ENCODE measurements at places on chromosomes 5 and 9.

DNA sequence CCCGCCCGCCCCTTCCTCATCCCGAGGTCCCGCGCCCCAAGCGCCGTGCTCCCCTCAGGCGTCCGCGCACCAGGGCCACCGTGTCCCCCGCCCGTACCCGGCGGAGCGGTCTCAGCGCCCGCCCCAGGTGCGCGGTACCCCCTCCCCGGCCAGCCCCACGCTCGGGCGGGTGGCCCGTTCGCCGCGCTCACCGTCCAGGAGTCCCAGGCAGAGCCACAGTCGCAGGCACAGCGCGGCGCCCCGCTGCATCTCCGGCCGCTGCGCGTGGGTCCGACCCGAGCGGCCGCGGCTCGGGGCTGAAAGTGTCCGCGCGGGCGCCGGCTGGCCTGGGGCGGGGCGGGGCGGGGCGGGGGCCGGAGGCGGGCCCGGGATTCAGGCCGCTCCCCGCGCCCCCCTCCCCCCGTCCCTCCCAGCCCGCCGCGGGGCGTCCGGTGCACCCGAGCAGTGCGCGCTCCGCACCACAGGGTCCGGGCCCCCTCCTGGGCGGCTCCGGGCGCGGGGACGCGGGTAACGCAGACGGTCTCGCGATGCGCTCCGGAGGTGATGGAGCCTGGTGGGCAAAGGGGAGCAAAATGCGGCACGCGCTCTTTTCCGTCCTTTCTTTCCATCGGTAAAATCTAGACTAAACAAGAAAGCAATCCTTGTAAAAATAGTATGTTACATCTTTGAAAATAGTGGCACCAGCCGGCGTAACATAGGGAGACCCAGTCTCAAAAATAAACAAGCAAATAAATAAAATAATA, at the start of gene FLT4:
Gene FLT4, minus strand, starts transcription at position 304 of the 743 bp plus-strand sequence. Its CDS starts 55 bp downstream, at position 249.
- no peaks in the 10 kb centered on the region for H3K36me3 ChIP-seq
- no peaks in the 10 kb centered on the region for H3K27me3 ChIP-seq
- DNase-seq, result no peak
- H3K4me1 ChIP-seq, result no peaks in the 10 kb centered on the region

- no peaks in the 10 kb centered on the region for H3K36me3 ChIP-seq
- H3K4me3 ChIP-seq, result no peak overlapping the region
- H3K27me3 ChIP-seq, result no peaks in the 10 kb centered on the region
- peaks cover 43% of the 10 kb centered on the region for H3K4me1 ChIP-seq
Observed at GRCh38 chr5:171952021-171952420, 54.4 kb downstream of the FBXW11 start.

DNA sequence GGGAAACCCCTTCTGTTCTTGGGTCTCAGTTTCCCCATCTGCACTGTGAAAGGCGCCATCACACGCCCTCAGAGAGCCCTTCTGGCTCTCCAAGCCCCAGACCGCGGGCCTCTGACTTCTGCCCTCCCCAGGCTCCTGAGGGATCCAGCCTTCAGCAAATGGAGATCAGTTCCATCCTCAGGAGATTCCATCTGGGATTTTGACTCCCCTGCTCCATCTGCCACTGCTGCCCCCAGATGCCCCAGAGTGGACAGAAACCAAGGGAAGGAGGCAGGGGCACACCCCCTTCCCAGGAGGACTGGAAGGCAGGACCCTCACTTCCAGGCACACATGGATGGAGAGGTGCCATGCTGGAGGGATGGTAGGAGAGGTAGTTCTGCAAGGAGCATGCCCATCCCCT, 18.7 kb upstream of the RPS14 start:
- H3K36me3 ChIP-seq, result no peaks in the 10 kb centered on the region
- no peak for DNase-seq
- no peak overlapping the region for H3K4me3 ChIP-seq

- 0 out of 2 replicates have a peak, but pooled peaks cover 5% of the 10 kb centered on the region for H3K36me3 ChIP-seq
- H3K27me3 ChIP-seq, result no peaks in the 10 kb centered on the region
- H3K4me1 ChIP-seq, result peaks cover 20% of the 10 kb centered on the region
- H3K27ac ChIP-seq, result no peak overlapping the region
- no peak for DNase-seq
Observed at GRCh38 chr5:180807654-180808414, 5.2 kb upstream of the MGAT1 start.

GRCh38 chr5:63822614-63823013, 139.6 kb downstream of the HTR1A start:
- no peaks in the 10 kb centered on the region for H3K36me3 ChIP-seq
- no peaks in the 10 kb centered on the region for H3K27me3 ChIP-seq
- H3K27ac ChIP-seq, result no peak overlapping the region
- DNase-seq, result no peak
- no peaks in the 10 kb centered on the region for H3K4me1 ChIP-seq

- no peaks in the 10 kb centered on the region for H3K4me1 ChIP-seq
- H3K27ac ChIP-seq, result no peak overlapping the region
- H3K27me3 ChIP-seq, result peaks cover 15% of the 10 kb centered on the region
- DNase-seq, result no peak
Observed at GRCh38 chr9:14346811-14347405, 33.0 kb upstream of the NFIB start.

DNA sequence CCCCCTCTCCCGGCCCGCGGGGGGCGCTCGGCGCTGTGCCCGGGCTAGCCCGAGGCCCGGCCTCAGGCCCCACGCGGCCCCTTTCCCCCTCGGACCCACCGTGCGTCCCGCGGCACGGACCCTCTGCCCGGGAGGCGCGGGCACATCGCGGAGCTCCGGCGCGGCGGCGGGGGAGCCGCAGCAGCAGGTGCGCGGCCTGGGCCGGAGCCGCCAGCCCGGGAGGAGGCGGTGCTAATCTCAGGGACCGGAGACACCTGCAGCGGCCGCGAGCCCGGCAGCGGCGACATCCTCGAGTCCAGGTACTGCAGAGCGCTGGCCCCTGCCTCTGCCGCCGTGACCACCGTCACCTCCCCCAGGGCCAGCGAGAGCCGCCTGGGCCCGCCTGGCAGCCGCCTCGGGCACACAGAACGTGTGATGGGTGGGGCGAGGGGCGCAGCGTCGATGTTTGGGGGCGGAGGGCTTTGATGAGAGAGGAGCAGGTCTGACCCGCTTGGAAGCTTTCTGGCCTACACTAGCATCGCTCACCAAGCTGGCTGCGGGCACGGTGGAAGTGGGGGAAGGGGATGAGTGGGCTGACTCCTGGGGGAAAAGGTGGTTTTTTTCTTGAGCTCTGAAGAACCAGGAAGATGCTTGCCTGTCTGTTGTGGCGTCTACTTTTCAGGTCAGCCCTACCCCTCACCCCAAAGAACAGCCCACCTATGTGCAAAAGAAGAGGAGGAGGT, 524 bp downstream of the CYFIP2 start:
- no peaks in the 10 kb centered on the region for H3K36me3 ChIP-seq
- peaks cover 19% of the 10 kb centered on the region for H3K4me1 ChIP-seq
- H3K4me3 ChIP-seq, result peak overlapping the region; percentile 58

DNA sequence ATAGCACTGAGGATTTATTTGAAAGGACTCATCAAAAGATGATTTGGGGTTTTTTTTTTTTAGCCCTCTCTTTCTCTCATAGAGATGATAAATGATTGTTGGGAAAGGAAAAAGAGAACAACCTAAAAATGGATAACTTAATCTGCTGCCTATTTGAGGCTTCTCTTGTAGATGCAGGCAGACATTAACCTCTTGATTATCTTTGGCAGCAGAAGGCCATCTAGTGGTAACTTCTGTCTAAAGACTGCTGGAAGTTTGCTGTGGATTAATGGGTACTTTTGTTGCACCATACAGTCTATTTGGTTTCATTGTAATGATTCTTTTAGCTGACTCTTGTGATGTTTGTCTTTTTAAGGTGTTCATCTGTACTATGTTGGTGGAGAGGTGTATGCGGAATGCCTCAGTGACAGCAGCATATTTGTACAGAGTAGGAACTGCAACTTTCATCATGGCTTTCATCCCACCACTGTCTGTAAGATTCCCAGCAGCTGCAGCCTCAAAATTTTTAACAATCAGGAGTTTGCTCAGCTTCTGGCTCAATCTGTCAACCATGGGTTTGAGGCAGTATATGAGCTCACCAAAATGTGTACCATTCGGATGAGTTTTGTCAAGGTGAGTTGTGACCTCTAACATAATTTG, 18.8 kb downstream of the SMIM32 start:
- no peaks in the 10 kb centered on the region for H3K4me1 ChIP-seq
- H3K27me3 ChIP-seq, result no peaks in the 10 kb centered on the region
- DNase-seq, result peak; percentile 15
- no peak overlapping the region for H3K27ac ChIP-seq

DNA sequence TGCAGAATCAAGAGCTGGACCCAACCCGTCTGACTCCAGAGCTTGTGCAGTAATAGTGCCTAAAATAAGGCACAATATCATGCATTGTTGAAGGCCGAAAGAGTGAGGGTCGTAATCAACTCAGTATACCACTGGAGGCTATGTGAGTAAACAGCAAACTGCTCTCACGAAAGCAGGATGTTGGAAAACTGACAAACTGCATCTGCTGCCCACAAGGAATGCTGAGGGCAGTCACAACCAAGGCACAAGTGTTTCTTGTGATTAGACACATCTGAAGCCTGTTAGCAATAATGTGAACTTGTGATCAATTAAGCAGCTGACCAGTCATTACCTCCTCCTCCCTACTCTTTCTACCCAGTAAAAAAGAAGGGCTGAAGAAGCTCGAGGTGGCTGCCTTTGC, 48.8 kb downstream of the TRPM3 start:
- no peaks in the 10 kb centered on the region for H3K4me1 ChIP-seq
- no peaks in the 10 kb centered on the region for H3K36me3 ChIP-seq
- no peak overlapping the region for H3K4me3 ChIP-seq
- no peak overlapping the region for H3K27ac ChIP-seq
- no peak for DNase-seq

DNA sequence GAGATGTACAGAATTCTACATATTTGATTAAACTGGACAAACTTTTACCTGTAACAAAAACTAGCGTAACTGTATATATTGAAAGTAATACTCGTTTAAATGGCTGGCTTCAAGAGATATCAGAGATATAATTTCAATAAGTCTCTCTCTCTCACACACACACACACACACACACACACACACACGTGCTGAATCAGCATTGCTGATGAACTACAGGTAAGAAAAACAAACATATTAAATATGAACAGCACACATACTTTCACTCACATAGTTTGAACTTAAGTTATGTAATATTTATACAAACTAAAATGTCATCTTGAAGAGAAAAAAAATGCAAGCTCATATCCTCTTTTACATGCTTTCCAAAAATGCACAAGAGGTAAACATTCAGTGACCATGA, 145.4 kb downstream of the BNC2 start:
- H3K4me3 ChIP-seq, result no peak overlapping the region
- H3K36me3 ChIP-seq, result no peaks in the 10 kb centered on the region
- H3K27ac ChIP-seq, result no peak overlapping the region
- no peak for DNase-seq
- H3K4me1 ChIP-seq, result no peaks in the 10 kb centered on the region

DNA sequence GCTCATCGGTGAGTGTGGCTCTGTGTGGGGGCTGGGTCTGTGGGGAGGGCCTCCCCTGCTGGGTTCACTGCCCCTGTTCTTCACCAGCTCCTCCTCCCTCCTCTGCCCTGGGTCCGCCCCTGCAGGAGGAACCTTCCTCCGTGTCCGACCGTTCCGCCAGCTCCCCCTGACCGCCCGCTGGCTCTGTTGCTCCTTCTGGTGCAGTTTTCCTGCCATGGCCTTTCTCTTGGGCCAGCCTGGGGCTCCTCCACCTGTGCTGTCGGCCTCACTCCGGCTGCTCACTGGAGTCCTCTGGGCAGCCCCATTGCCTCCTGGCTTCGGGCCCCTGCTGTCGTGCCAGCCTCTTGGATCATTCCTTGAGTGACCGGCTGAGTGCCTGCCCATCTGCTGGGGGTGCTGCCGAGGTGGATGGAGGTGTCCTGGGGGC, 12.3 kb downstream of the RNU6ATAC start:
- no peak overlapping the region for H3K27ac ChIP-seq
- no peak for DNase-seq
- no peak overlapping the region for H3K4me3 ChIP-seq
- H3K27me3 ChIP-seq, result no peaks in the 10 kb centered on the region

- no peaks in the 10 kb centered on the region for H3K4me1 ChIP-seq
- no peak overlapping the region for H3K27ac ChIP-seq
- H3K36me3 ChIP-seq, result no peaks in the 10 kb centered on the region
- no peaks in the 10 kb centered on the region for H3K27me3 ChIP-seq
Observed at GRCh38 chr9:95488954-95489353, 27.8 kb downstream of the PTCH1 start.

DNA sequence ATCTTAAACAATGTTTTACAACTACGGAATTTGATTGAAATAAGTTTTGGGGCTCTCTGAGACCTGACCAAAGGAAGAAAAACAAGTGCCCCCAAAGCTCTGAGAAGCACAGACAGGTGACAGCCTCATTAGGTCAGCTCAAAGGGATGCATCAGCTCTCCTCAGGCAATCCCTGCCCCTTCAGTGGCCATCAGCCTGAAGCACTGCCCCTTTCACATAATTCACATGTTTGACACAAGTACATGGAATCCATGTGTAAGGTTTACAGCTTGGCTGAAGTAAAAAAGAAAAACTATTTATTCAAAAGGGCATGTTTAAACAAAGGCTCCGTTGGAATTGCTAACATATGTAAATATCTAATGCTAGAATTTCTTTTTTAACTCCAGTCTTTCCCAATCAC, 56.3 kb downstream of the TSSK1B start:
- H3K36me3 ChIP-seq, result no peaks in the 10 kb centered on the region
- no peak overlapping the region for H3K4me3 ChIP-seq
- DNase-seq, result no peak
- H3K27ac ChIP-seq, result no peak overlapping the region

- peaks cover 28% of the 10 kb centered on the region for H3K4me1 ChIP-seq
- H3K36me3 ChIP-seq, result no peaks in the 10 kb centered on the region
- H3K27me3 ChIP-seq, result no peaks in the 10 kb centered on the region
Observed at GRCh38 chr9:129027685-129028191, 393 bp downstream of the SH3GLB2 start.

GRCh38 chr5:50853151-50853550, 186.7 kb downstream of the PARP8 start:
- no peak overlapping the region for H3K27ac ChIP-seq
- no peak overlapping the region for H3K4me3 ChIP-seq
- no peak for DNase-seq
- no peaks in the 10 kb centered on the region for H3K4me1 ChIP-seq
- 0 out of 2 replicates have a peak, but pooled peaks cover 3% of the 10 kb centered on the region for H3K27me3 ChIP-seq

- no peak overlapping the region for H3K27ac ChIP-seq
- DNase-seq, result no peak
- no peaks in the 10 kb centered on the region for H3K4me1 ChIP-seq
- no peaks in the 10 kb centered on the region for H3K27me3 ChIP-seq
- H3K36me3 ChIP-seq, result no peaks in the 10 kb centered on the region
Observed at GRCh38 chr5:9544056-9544455, 1.8 kb downstream of the SEMA5A start.

- peak; percentile 77 for DNase-seq
- H3K4me3 ChIP-seq, result peak within 1 kb of the TSS; percentile 72
- H3K36me3 ChIP-seq, result no peaks in the 10 kb centered on the region
- peaks cover 33% of the 10 kb centered on the region for H3K4me1 ChIP-seq
Observed at GRCh38 chr5:14142827-14143545, at the start of gene TRIO. TSS of gene TRIO (plus strand) at chr5:14143342. CDS start at chr5:14143726, 384 bp downstream.

Data from HCT116 (cell line).